Activated naive CD8-positive, alpha-beta T cell treated with anti-CD3 and anti-CD28 coated beads, Interleukin-2, amount 10 ng/mL, durations not matched to agents 7 days and 5 days (primary cell): ENCODE measurements at places on chromosomes 1 and 21. TPM values are rescaled to one million over a fixed set of nuclear protein-coding genes. Genes with fewer than 3 reads are reported as not detected.

- DNase-seq = no peak
Observed at GRCh38 chr1:239826736-239827135, 264.9 kb upstream of the FMN2 start.

The CELA3B gene
- total RNA-seq = not detected

The SELP gene
- 0.45 TPM for total RNA-seq

The PHLDA3 gene
- total RNA-seq = 11.3 TPM

The OR2T5 gene
- total RNA-seq = not detected

- no peak for DNase-seq
Observed at GRCh38 chr21:14833666-14834351, 231.0 kb downstream of the NRIP1 start.

The NEXN gene
- total RNA-seq = 2.0 TPM

GRCh38 chr1:94773931-94774422 is 46.2 kb upstream of the SLC44A3 start:
- no peak for DNase-seq

The OLIG2 gene
- total RNA-seq = not detected

GRCh38 chr1:88474555-88475304 is 209.3 kb upstream of the PKN2 start:
- DNase-seq = no peak

The MOV10 gene
- 130 TPM for total RNA-seq

- peak; percentile 55 for DNase-seq
Observed at GRCh38 chr1:46613661-46614603, 2.7 kb downstream of the MOB3C start.

GRCh38 chr1:239858057-239858456 is 233.6 kb upstream of the FMN2 start:
- DNase-seq = no peak

DNA sequence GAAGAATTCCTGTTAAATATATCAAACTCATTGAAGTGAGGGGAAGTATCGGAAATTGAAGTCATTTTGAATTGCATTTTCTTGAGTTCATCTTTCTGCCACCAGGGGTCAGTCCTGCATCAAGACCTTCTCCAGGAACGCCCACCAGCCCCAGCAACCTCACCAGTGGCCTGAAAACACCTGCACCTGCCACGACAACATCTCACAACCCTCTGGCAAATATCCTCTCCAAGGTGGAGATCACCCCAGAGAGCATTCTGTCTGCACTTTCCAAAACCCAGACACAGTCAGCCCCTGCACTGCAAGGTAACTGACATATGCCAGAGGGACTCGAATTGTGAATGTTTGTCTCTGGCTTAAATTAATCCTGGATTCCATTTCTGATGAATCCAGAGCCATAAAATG is 22.8 kb upstream of the TARS2 start:
- peak; percentile 57 for DNase-seq

GRCh38 chr1:222370913-222371675 is 176.8 kb downstream of the HHIPL2 start:
- no peak for DNase-seq

DNA sequence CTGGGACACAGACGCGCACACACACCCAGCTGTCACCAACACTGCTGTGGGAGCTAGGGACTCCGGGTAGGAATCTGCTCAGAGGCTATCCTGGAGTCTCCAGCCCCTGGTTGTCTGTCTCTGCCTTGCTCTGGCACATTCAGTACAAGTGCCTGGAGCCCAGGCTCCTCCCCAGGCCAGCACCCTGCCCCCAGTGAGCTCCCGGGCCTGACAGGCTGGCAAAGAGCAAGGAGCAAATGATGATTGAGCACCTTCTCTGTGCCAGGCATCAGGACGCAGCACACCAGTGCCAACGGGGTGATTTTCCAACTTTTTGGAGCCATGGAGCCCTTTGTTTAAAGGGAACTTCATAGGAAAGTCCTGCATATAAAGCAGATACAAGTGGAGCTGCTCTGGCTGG is 6.5 kb downstream of the CNTN2 start:
- no peak for DNase-seq

DNA sequence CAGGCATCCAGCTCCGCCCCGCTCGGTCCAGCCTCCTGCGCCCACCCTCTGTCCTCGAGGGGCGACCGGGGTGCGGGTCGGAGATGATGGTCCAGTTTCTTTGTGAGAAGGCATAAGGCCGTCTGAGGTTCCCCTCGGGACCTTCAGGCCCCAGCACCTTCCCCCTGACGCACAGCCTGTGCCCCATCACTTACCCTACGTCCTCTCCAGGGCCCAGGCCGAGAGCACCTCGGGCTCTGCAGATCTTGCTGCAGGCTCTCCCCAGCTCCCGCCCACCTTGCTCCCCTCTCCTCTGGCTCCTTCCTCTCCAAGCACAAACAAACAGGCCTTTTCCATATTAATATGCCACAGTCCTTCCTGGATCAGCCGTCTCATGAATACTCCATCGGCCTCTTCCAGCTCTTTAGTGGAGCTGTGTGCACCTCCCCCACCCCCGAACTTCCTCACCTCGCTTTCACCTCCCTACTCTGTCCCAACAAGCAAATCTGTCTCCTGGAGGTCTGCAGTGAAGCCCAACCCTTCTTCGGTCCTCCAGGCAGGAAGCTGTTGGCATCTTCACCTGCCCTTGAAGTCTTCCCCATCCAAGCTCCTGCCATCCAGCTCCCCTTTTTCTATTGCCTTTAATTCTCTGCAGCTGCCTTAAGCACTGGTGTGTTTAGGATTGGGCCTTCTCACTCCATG is 448 bp upstream of the COL9A2 start:
- DNase-seq = no peak

DNA sequence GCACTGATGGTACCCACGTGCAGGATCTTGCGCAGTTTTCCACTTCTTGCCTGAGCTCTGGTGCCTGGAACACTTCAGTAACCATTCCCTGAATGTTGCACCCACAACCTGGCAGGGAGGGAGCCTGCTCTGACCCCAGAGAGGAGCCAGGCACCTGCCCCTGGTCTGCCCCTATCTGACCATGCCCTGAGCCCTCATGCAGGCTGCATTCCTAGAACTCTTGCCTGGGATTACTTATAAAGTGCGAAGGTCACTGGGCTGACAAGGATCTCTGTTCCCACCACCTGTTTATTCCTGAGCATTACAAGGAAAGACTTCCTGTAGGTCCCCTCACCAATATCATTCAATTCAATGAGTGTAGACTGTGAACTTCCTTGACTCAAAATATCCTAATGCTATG is 191.9 kb upstream of the FMN2 start:
- no peak for DNase-seq

The TLR5 gene
- 1.8 TPM for total RNA-seq

- no peak for DNase-seq
Observed at GRCh38 chr21:20515446-20515845, 482.8 kb upstream of the NCAM2 start.

- DNase-seq = no peak
Observed at GRCh38 chr1:115640384-115640783, 1.4 kb upstream of the VANGL1 start.

DNA sequence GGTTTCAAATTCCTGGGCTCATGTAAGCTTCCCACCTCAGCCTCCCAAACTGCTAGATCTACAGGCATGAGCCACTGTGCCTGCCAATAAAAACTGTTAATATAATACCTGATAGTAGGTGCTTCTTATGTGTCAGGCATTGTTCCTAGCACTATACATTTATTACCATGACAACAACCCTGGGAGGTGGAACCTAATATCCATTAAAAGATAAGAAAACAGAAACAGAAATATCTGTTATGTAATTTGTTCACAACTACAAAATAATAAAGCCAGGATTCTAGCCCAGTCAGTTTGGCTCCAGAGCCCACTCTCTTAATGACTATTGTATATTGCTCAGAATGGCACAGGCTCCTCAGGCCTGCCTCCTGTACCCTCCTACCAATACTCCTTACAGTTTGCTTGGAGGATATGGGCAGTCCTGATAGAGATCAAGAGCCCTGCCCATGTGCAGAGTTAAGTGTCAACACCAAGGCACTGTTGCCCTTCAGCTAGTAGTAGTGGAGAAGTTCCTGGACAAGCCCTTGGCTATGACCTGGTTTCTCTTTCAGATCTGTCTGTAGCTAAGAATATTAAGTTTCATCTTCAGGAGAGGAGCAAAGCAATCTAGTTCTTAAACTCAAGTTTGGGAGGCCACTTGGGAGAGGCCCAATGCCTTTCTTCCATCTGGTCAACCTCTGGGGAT is 22.4 kb downstream of the RPL5 start:
- DNase-seq = no peak

The AK5 gene
- total RNA-seq = 7.8 TPM

The FAM167B gene
- 0.88 TPM for total RNA-seq

GRCh38 chr1:6243053-6243834 is 735 bp upstream of the HES3 start:
- no peak for DNase-seq

GRCh38 chr1:74674278-74675048 is 871 bp upstream of the ERICH3 start:
- no peak for DNase-seq

DNA sequence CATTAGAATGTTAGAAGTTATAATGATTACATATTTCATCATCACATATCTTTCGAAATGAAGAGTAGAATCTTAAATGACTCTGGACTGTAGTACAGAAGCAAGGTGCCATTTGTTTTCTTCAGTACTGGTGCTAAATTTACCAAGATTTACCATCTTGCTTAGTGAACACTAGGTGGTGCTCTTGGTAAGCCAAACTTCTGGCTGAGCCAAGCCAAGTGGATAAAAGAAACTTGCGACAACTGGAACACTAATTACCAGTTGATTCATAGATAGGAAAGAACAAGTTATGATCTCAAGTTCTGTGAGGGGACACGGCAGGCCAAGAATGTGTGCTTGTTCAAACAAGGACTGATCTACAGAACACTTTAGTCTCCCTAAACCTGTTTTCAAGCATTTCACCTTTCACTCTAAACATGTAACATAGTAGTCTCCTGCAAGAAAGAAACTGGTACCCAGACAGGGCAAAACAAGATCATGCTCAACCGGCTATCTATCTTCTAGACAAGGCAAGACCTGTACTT is 19.8 kb downstream of the SPRTN start:
- DNase-seq = no peak
